Activated T-cell treated with anti-CD3 and anti-CD28 coated beads, Interleukin-2, amount 50 U/mL, for 1 hour (primary cell): ENCODE measurements at places on chromosomes 13 and 19.

DNA sequence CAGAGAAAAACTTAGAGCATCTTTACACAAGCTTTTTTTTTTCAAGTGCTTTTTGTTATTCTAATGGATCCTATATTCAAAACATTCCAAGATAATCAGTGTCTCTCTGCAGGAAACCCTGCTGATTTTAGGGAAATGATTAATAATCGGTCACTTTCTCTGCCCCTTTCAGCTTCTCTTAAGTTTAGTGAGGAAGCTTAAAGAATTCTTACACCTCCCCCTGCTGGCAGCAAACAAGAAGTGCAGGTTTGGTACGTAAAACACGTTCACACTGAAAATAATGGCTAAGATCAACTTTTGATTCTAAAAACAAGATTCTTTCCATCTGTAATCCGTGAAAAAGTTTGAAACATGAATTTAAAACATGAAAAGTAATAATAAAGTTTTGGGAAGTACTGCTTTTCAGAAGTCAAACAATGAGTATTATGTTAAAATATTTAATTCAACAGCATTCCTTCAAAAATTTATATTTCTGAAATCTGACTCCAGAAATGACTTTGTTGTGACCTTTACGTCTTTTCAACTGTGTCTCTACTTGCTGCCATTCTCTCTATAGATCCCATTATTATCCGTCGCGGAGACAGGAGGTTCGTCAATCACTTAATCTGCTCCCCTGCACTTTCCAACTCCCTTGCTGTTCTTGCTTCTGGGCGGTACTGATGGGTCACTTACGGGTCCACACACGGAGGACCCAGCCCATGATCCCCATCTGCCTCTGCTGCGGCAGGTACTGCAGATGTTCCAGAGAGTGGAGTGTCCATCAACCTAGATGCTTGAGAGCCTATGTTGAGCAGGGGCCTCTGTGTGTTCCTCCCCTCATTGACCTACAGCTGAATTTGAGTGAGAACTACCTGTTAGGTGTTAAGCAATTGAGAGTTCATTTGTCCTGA, 203.1 kb upstream of the EDNRB start:
- DNase-seq, result no peak

GRCh38 chr19:38917921-38918491, 6.0 kb upstream of the CCER2 start:
- no peak for DNase-seq

DNA sequence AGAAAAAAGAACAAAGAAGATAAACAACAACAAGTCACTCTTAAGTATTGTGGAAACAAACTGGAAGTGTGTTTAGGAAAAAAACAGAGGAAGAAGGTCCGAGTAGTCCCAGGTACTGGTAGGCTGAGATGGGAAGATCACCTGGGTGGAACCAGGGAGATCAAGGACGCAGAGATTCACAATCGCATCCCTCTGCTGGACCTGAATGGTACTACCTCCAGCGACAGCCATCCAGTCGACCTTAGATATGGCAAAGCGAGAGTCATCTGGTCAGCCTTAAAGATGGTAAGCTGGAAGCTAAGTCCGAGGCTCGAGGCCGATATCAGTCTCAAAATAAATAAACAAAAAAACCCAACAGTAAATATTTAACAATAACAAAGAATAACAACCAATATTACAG, 44.9 kb upstream of the ZNF91 start:
- DNase-seq, result no peak

- DNase-seq, result no peak
Observed at GRCh38 chr19:1758231-1758577, 4.9 kb downstream of the ONECUT3 start.

GRCh38 chr13:99796175-99796819, 175.3 kb downstream of the ZIC5 start:
- no peak for DNase-seq

- no peak for DNase-seq
Observed at GRCh38 chr13:31261241-31261640, 61.5 kb downstream of the B3GLCT start.

DNA sequence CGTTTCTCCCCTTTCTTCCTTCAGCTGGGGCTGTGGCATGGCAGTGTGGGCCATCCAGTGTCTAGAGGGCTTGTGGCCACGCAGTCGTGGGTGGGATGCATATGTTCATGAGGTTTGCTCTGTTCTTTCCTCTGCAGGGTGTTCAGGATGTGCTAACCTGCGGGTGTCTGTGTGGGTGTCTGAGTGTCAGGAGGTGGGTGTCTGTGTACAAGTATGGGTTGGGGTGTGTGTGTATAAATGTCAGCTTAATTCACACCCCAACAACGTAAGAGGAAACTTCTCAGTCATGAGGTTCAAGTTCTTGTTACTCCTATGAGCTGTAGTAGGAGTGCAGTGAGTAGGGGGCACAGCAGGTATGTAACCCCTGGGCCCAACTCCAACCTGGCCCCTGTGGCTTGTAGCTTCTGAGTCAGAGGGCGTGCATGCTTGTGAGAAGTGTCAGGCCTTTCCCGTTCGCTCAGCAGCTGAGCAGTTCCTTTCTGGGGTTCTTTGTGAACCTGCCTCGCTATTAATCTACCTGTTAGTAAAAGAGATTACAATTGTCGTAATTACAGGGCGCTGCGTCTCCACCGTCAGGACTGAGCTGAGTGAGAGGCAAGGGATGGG, 49.1 kb downstream of the NFIX start:
- DNase-seq, result no peak

DNA sequence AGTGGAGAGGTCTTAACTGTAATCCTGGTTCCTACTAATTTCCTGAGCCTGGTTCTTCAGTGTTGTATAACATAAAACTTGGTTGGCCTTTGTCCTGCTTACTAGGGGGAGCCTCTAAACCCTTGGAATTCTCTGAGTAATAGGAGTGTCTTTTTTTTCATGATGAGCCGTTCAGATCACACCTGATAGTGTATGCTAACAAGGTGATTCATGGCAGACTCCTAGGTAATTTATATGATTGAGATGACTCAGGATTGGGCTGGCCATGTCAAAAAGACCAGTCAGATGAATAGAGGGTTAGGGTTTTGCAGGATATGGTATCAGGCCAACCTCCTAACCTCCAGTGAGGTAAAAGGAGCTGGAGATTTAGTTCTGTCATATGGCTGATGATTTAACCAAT, 135.8 kb upstream of the KLF12 start:
- DNase-seq, result no peak

DNA sequence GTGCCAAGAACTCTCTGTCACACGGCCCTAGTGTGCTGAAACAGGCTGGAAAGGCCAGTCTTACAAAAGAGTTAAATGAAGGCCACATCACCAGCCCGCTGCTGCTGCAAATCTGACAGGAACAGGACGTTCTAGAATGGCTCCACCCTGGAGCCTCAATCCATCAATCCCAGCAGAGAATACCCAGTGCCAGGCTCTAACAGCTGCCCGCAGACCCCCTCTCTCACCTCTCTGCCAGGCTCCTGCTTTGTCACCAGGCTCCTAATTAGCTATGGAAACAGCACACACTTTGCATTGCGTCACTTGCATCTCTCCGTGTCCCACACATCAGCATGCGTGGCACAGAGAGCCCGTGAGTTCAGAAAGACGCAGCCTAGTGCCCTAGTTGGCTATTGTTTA, 314.1 kb downstream of the FOXO1 start:
- DNase-seq, result no peak

- DNase-seq, result no peak
Observed at GRCh38 chr13:51862957-51863356, 1.2 kb downstream of the CCDC70 start.

DNA sequence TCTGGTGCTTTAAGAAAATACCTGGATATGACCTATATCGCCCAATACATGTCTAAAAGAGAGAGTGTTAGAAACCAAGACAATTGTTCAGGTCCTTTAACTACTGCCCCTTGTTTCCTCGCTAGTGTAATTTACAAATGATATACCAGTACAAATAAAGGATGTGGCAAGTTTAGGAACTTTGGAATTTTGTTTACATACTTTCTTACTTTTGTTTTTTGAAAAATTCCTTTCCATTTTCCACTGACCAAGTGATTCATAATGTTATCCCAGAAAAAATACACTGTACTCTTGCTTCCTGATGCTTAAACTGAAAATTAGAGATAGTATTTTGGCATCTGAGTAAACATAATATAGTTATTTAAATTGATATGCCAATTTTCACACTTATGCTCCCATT, 96.8 kb upstream of the CSNK1A1L start:
- DNase-seq, result no peak

- DNase-seq, result no peak
Observed at GRCh38 chr13:95968906-95969305, 84.3 kb downstream of the UGGT2 start.

- DNase-seq, result peak; percentile 36
Observed at GRCh38 chr19:3983936-3984583, 1.2 kb downstream of the EEF2 start.

- no peak for DNase-seq
Observed at GRCh38 chr19:31113293-31113692, 235.9 kb downstream of the TSHZ3 start.

GRCh38 chr13:59842507-59842906, 321.2 kb downstream of the DIAPH3 start:
- DNase-seq, result no peak

DNA sequence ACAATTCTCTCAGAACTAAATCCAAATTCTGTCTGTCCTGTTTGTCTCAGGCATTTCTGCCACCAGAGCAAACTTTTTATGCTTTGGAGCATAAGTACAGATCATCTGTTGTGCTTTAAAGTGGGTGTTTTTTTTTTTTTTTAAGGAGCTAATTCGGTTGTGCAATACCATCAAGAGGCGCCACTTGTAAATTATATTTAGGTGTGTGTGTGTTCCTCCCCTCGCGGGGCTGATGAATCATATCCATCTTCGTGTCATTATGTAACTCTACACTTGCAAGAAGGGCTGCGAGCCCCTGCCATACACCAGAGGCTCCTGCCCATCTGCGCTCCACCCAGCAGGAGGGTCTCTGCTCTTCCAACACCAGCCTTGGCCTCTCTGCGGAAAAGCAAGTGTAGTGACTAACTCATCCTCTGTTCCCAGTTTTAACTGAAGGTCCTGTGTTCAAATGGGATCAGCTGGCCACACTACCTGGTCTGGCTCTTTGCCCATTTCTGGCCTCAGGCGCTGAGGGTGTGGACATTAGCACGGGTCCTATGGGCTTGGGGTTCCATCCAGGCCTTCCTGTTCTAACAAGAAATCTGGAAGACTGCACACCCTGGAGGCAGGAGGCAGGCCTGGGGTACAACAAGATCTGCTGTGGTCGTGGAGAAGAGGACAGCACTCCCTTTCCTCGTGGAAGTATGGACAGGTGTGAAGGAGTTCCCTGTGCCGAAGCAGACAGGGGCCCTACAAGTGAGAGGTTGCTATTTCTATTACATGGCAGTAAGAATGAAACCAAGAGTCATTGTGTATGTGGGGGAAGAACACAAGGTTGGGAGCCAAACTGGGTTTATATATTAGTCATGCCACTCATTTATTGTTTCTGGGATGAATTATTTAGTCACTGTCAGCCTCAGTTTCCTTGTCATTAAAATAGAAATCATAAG, 96.1 kb upstream of the MBNL2 start:
- no peak for DNase-seq

DNA sequence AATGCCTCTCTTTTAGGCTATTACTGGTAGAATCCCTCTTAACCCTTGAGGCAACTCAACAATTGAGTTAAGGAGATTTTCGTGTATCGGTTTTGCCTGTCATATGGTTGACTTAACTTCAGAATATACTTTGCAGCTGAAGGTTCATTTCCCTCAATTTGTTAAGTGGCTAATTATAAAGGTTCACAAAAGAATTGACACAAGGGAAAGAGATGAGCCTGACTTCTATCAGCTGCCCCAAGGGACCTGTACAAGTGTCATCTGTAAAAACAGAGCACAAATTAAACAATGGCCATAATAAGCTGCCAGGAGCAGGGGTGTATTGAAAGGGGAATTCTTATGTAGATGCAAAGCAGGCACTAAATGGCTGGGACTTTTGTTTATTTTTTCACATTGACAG, 334.8 kb upstream of the OBI1 start:
- no peak for DNase-seq

DNA sequence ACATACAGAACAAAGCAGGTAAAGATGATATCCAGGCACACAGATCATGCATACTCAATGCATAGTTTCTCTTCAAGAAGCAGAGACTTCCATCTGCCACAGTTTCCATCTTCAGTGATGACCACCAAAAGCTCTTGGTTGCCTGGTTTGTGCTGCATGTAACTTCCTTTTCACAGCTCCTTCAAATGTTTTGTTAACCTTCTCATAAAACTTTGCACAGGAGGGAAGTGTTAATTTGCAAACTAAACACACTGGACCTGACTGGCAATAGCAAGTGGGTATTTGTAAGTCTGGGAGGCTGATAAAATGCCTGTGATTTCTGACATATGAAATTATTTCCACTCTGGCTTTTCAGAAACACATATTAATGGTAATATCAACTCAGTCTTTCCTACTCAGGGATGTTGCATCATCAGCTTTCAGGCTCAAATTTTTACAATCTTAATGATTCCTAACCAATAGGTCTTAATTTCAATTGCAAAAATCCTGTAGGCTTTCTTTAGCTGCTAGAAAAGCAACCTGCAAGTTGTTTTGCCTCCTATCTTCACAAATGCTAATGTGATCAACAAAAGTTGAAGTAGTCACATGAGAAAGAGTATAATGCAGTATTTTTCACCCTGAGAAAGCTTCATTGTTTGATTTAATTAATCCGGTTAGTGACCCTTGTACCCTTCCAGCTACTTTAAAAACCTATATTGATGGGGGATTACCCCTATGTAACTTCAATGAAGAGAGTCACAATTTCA, 575.6 kb downstream of the DIAPH3 start:
- DNase-seq, result no peak

- DNase-seq, result no peak
Observed at GRCh38 chr13:53901593-53901992, 873.0 kb downstream of the OLFM4 start.

DNA sequence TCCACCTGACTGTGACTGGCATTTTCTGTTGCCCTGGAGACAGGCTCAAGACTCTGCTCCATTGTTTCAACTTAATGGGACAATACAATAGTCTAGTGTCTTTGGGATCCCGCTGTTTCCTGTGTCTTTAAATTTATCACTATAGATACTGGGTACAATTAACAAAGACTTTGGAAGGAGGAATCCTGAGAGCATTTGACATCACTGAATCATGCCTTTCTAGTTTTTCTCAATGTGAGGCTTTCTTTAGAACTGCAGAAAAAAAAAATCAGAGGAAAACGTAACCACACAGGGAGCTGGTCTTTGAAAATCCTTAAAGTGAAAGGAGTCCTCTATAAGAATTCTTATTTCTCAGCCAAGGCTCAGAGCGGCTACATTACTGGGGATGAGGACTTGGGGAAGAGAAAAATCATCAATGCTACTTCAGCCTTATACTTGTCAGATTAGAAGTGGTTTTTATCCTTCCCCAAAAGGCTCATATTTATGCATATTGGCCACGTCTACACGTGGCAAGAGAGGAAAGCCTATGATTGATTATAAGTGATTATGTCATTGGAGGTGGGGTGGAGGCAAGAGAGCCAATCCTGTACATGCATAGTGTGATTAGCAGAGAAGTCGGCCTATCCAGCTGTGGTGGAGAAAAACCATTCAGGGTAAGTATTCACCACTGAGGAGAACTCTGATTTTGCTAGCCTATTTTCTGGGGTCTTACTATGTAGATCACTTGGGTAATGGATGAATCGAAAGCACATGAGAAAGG, 34.4 kb upstream of the UBL3 start:
- no peak for DNase-seq

- DNase-seq, result no peak
Observed at GRCh38 chr13:112880221-112880641, 88.8 kb upstream of the MCF2L start.
